ENCODE measurements at places on chromosomes 7 and 10.
A peak's percentile ranks its signal among the peaks of the same experiment; 100 is the strongest.

DNA sequence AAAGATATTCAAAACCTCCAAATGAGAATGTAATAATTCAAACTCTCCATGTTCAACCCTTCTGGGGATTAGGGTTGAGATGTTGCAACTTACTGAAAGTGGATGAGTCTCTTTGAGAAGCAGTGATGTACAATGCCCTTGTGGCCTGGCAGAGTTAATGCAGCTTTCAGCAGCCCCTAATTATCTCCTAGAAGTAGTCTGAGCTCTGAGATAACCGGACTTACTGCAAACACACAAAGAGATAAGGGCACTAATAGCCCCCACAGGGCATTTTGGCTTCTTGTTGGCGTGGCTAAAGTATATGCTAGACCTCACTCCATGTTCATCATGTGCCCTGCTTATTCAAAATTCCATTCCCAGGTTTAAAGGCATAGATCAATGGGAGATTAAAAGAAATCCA, 404.7 kb downstream of the NEBL start:
- DNase-seq, result no peak

DNA sequence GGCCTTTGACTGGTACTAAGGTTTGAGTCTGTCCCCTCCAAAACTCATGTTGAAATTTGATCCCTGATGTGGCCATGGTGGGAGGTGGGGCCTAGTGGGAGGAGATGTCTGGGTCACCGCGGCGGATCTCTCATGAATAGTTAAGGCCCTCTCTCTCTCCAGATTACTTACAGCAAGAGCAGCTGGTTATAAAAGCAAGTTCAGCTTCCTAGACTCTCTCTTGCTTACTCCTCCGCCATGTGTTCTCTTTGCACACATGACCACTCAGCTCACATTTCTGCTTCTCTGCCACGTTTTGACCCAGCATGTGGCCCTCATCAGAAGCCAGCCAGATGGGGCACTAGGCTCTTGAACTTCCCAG, 29.9 kb upstream of the ZMIZ1 start:
- DNase-seq, result no peak

DNA sequence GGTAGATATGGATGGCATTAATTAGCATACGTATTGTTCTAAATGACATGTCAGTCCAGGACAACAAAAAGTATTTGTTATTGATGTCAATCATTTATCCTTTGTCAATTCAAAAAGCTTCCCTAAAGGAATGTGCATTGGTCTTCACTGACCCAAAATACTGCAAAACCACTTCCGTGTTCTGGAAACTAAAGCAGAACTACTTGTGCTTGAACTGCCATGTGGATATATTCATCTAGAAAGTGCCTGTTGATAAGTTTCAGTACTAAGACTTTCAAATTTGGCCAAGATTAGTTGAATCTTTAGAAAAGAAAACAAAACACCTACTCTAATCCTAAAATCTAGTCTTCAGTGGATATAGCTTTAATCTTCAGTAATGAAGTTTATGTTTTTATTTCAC, 242.1 kb upstream of the PPP1R3A start:
- no peak for DNase-seq

DNA sequence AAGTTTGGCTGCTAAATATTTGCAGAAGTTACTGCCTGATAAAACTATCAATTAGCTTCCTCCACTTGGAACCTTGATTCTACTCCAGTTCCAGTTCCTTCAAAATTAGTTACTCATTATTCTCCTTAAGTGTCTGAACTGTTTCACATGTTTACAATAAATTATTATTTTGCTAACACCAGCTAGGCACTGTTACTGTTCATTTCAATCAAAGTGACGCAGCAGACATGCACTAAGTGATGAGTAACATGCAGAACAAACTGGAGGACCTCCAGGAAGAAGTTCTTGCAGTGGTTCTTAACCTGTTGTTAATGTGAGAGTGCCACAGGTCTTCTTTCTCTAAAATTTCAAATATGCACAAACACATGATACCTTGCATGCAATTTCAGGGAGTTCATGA, 491.8 kb upstream of the SEMA3A start:
- no peak for DNase-seq

DNA sequence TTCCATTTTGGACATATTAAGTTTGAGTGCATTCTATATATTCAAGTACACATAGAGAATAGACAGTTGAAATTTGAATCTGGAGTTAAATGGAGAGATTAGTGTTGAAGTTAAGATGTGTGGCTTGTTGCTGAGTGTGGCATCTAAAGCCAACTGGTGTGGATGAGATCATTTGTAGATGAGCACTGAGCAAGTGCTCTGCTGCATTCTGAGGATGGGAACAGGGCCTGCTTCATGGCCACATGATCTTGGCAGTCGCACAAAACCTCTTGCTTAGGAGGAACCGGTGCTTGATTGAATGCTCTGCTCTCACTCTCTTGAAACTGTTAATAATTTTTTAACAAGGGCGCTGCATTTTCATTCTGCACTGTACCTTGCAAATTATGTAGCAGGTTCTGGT, 62.0 kb downstream of the EPDR1 start:
- no peak for DNase-seq

DNA sequence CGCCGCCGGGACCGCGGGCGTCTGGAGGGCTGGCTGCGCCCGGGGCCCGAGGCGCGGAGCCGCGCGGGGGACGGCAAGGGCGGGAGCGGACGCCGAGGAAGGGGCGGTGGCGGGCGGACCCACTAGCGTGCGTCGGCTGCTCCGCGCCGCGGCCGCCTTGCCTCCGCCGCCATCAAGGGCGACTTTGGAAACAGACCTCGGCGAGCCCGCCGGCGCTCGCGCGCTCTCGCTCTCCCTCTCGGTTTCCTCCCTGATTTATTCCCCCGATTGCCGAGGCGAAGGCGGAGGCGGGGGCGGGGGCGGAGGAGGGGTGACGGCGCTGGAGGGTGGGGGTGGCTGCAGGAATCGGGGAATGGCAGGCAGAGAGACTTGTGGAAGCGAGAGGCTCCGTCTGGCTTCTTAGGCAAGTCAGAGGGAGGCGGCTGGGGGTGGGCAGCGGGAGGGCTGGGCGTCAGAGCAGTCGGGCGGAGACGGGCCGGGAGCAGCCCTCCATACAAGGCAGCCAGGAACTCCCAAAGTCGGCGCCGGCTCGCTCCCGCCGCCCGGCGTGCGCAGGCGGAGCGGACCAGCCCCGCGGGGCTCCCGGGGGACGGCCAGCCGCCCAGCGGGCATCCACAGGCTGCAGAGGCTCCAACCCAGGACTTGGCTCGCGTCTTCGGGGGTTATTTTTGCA, at the start of gene CACNA2D1:
Gene CACNA2D1, minus strand, starts transcription at position 231 of the 673 bp plus-strand sequence.
- peak; percentile 77 for DNase-seq

DNA sequence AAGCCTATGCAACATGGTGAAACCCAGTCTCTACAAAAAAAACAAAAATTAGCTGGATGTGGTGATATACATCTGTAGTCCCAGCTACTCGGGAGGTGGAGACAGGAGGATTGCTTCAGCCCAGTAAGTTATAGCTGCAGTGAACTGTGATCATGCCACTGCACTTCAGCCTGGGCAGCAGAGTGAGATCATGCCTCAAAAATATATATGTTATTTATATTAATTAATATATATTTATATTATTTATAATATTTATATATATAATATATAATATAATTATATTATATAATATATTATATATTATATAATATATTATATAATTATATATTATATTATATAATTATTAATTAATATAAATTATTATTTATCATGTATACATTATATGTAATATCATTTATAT, 1158.4 kb upstream of the AUTS2 start:
- no peak for DNase-seq

DNA sequence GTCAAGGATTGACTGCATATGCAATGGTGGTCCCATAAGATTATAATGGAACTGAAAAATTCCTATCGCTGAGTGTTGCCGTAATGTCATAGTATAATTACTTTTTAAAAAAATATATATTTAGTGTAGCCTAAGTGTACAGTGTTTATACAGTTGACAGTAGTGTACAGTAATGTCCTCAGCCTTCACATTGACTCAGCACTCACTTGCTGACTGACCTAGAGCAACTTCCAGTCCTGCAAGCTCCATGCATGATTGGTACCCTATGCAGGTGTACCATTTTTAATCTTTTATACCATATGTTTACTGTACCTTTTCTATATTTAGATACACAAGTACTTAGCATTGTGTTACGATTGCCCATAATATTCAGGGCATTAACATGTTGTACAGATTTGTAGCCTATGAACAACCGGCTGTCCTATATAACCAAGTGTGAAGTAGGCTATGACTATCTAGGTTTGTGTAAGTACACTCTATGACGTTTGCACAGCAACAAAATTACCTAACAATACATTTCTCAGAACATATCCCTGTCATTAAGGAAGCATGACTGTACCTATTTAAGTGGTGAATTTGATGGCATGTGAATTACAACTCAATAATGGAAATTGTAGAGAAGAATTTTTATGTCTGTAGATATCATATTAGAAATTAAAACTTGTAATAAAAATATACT, 40.9 kb downstream of the CCNY start:
- DNase-seq, result no peak

Data from NCI-H446 (cell line).